Cerebellar nuclear complex (tissue), 1 donor: ENCODE measurements at places on chromosomes 13 and 19.

GRCh38 chr13:42148538-42148937 lies 100.1 kb downstream of the DGKH start:
- DNase-seq, result no peak

DNA sequence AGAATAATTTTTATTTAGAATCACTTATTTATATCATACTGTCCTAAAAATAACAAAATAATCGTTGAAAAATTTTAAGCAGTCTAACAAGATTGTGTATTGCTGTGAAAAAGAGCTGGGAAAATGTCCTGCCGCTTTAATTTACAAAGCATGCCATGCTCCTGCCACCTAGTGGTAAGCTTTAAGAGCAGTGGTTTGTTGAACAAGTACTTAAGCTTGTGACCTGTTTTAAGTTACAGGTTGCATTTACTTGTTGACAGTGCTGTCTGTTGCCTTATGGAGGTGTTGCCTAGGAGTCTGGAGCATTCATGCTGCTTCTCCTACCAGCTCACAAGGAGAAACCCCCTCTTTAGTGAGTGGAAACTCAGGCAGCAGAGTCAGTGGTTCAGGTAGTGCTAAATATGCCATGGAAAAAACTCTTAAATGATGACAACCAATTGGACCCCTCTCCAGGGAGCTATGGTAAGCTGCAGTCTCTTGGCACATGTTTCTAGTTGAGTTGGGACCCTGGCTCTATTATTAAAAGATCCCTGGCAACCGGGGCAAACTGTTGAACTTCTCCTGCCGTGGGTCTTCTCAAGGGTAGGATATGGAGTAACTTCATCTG lies 68.4 kb downstream of the SPATA13 start:
- no peak for DNase-seq

- no peak for DNase-seq
These were observed 4.9 kb downstream of the GSX1 start for GRCh38 chr13:27797228-27797624.

GRCh38 chr19:48975947-48976847 lies 11.1 kb downstream of the FTL start:
- no peak for DNase-seq

GRCh38 chr13:53783471-53783870 lies 754.9 kb downstream of the OLFM4 start:
- DNase-seq, result no peak

DNA sequence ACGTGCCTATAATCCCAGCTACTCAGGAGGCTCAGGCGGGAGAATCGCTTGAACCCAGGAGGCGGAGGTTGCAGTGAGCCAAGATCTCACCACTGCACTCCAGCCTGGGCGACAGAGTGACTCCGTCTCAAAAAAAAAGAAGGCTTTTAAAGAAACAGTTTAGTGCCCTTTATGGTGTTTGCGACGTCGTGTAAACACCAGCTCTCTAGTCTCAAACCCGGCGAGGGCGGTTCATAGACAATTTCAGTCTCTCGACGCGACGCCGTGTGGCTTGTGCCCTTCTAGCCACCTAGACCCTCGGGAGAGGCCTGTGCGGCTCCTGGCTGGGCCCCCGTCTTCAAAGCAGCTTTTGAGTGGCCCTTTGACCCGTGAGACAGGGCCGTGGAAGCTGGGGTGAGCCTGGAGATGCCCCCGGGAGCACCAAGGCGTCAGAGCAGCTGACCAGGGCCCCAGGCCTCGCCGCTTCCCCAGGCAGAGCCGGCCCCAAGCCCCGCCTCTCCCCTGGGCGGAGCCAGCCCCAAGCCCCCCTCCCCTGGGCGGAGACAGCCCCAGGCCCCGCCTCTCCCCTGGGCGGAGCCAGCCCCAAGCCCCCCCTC lies 5.0 kb upstream of the MADCAM1 start:
- no peak for DNase-seq

DNA sequence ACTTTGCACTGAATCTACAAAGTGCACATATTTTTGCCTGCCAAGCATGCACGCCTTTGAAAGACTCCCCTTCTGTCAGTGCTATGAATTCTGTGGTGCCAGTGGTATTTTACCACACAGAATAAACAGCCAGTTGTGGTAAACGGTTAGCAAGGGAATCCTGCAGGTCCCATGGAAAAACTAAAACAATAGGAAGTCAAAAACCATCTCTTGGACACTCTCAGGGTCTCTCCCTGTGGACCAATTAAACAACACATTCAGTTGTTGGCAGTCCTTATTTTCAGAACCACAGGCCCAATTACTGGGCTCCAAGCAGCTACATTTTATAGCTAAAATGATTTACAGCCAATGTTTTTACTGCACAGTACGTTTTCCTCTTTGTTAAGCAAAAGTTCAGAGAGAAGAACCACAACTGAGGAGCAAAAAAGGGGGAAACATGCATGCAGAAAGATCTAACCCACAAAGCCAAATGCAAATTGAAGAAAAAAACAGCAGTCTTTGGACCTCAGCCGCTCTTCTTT lies 116.9 kb downstream of the KCTD12 start:
- no peak for DNase-seq

DNA sequence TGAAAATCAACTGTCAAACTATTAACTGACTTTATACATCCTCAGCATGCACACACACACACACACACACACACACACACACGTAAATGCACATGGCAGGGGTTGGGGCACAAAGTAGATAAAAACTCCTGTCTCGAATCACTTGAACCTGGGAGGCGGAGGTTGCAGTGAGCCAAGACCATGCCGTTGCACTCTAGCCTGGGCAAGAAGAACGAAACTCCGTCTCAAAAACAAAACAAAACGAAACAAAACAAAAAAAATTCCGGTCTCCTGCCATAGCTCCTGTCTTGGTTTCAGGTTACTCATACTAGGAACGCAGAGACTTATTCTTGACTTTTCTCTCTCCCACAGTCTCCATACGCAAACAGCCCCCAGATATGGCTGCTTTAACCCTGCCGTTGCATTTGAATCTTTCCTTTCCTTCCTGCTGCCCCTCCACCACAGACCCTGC lies 148.9 kb downstream of the SHISA2 start:
- no peak for DNase-seq

DNA sequence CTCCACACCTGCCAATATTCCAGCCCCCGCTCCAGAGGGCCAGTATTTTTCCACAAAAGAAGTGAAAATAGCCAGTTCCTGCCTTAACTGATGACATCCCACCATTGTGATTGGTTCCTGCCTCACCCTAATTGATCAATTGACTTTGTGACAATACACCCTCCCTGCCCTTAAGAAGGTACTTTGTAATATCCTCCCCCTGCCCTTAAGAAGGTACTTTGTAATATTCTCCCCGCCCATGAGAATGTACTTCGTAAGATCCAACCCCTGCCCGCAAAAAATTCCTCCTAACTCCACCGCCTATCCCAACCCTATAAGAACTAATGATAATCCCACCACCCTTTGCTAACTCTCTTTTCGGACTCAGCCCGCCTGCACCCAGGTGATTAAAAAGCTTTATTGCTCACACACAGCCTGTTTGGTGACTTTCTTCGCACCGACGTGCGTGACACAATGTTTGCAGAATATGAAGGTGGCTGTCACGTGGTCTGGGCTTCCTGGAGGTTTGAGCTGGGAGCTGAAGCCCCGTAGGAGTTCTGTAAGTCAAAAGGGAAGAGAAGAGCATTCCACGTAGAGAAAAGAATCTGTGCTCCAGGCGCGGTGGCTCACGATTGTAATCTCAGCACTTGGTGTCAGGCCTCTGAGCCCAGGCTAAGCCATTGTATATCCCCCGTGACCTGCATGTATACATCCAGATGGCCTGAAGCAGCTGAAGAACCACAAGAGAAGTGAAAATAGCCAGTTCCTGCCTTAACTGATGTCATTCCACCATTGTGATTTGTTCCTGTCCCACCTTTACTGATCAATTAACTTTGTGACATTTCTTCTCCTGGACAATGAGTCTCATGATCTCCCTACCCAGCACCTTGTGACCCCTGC lies 6.2 kb upstream of the FUT3 start:
- DNase-seq, result no peak

DNA sequence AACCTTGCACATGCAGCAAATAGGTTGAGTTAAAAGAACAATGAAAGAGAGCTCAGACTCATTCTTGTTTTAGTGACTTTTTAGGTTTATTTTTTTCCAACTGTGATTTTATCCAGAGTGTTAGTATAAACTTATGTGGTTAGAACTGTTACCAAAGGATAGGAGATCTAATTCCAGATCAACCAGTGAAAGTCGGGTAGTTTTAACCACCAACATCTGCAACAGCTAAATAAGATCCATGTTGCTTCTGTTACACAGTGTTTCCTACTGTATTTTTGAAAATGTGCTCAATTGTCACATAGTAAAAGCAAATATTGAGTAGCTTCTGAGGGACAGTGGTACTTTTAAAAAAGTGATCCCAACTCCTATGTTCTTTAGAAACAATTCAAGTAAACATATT lies 53.9 kb upstream of the ARGLU1 start:
- no peak for DNase-seq

GRCh38 chr19:14350302-14350701 lies 30.9 kb upstream of the ADGRE5 start:
- no peak for DNase-seq

DNA sequence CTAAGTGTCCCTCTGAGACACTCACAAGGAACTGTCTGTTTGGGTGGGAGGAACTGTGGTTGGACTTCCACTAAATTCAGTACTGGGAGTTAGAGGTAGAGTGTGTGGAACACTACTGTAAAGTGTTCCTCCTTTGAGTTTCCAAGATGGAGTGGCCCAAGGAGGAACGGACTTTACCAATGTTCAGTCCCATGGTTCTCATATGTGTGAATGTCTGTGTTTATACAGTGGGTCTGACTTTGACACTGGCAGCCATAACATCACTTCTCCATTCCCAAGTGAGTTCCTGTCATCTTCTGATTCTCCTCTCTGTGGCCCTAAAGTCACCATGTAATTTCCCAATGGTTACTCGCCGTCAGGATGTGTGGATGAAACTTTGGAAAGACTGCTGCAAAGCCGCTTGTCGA lies 136.8 kb upstream of the SERP2 start:
- no peak for DNase-seq

GRCh38 chr19:13899393-13899792 lies 6.5 kb downstream of the BRME1 start:
- no peak for DNase-seq

DNA sequence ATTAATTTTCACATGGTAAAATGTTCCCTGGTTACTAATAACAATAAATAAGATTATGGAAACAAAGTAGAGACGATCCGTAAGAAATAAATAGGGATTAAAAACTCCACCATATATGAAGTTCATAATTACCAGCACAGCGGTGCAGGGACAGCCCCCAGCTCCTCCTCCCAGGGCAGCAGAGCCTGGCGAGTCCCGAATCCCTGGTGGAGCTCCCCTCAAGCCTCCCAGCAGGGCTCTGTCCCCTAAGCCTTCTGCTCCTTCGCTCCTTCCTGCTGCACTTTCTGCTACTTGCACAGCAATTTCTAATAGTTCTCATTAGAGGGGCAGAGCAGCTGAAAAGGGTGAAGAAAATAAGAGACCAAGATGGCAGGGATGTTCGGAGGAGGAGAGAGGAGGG lies 43.6 kb downstream of the RASA3 start:
- no peak for DNase-seq

GRCh38 chr13:25922376-25922775 lies 129.4 kb downstream of the SHISA2 start:
- no peak for DNase-seq

DNA sequence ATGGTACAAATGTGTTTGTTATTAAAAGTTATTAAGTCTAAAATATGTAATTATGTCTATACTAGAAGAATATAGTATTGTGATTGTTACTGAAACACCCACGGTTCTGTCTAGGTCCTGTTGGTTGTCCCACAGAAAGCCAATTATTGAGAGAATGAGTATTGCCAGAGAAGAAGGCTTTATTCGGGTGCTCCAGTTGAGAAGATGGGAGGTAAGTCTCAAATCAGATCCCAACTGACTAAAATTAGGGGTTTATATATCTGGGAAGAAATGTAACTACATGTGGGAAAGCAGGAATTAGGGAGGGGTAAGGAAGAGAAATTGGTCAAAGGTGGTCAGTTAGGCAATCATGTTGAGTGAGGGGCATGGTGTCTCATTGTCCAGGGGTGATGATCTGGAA lies 798.4 kb downstream of the PCDH17 start:
- DNase-seq, result no peak

DNA sequence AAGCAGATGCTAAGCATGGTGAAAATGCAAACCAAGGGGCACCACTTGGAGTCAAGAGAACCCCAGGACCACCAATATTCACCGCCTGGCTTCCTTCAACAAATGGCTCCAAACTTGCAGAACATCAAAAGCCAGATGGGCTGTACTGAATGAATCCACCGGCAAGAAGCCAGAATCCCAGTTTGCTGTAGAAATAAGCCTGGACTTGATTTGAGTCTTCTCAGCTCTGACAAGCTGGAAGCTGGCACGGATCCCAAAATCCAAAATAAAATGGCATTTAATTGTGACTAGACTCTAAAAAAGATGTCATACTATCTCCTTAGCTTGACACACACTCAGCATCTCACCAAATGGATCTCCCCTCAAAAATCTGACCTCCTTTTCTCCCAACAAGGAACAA lies 11.9 kb downstream of the EFNB2 start:
- DNase-seq, result no peak

- DNase-seq, result no peak
These were observed 852.7 kb upstream of the KLHL1 start for GRCh38 chr13:70960841-70961443.

- DNase-seq, result no peak
These were observed 154.8 kb downstream of the ABCC4 start for GRCh38 chr13:95146486-95146885.

DNA sequence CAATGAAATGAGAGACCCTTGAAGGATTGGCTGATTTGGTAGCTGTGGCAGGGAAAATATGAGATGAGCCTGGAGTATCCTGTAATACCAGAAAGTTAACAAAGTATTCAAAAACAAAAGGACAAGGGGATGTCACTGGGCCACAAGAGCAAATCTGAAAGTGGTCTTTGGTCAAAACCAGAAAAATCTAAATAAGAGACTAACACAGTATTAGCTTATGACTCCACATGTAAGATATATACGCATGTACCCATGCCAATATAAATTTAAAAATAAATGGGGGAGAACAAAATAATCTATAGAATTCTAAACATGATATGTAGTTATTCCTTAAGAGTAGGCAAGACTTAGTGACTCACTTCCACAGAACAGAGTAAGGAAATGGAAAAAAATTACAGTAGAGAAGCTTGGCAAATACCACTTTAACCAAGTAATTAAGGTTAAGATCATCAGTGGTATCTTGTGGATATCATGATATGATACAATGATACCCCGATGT lies 16.9 kb downstream of the KLF12 start:
- no peak for DNase-seq
